Inflammatory macrophage treated with lipopolysaccharide for 1 hour (primary cell): ENCODE measurements at places on chromosomes 2 and 18.

DNA sequence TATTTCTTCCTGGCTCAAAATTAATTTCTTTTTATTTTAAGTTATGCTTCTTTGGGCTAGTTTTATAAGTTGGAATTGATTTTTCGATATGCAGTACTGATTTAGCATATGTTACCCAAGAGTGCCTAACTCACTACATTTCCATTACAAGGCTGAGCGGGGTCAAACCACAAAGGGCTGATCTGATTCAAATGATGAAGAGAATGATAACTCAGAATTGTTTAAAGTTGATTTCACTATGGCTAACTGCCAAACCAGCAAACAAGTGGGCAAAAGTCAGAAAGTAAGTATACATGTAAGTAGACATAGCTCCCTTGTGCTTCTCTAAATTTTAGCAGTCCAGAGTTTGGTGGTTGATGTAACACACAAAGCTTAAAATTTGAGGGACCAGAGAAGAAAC lies 35.6 kb downstream of the RAD51AP2 start:
- DNase-seq, result no peak

DNA sequence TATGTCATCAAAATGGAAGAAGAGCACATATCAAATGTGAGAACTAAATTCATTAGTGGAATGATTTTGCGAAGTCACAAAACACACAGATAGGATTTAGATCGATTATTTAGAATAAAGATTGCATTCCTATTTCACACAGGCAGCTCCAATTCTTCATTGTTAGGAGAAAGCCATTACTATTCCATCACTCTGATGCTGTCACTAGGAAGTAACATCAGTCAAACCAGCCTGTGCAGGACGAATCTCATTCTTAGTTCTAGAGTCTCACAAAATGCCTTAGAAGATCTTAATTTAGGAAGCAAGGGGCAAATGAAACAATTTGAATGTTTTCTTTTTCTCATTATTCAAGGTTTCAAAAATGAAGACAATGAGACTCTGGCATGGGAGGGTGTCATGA lies 44.0 kb upstream of the SPP2 start:
- no peak for DNase-seq

DNA sequence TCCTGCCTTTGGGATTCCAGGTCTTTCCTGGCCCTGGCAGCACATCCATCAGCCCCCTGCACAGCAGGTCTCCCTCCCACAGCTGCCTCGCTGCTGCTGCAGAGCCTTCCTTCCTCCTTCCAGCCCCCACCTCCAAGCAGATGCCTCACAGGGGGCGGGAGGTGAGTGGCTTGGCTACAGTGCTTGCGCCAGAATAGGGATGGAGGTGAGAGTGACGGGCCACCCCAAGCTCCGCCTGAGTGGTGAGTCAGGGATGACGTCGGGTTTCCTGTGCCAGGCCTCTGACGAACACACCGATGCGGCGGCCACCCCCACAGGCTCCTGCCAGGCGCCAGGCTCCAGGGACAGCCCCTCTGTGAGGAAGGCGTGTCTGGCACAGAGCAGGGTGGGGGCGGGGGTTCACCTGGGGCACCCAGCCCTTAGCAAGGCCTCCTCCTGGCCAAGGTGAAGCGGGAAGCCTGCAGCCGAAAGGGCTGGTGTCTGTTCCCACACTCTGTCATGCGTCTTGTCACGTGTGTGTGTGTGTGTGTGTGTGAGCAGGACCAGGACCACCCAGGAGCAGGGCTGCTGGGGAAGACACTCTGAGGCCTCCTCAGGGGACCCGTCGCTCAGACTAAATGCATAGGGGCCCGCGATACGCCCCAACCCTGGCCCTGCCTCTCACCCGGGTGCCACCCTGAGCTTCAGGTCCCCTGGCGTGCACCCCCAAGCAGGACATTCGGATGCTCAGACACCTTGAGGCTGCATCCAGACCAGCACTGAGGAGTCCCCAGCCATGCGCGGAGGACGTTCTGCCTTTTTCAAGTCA lies 3.4 kb upstream of the DUSP2 start:
- DNase-seq, result peak; percentile 87

DNA sequence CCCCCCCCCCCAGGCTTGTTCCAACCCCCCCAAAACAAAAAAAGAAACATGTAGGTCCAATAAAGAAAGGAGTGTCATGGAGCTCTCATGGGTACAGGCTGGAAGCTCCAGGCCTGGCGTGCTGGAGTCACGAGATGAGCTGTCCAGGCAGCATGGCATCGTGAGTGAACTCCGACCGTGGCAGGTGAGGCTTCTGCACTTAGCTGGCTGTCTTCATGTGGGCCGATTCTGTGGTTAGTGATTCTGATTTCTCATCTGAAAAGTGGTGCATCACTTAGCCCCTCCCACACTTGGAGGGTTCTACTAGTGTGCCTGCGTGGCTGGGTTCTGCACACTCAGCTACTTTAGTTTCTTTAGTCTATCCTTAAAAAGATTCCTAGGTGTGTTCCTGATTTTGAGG lies 126.4 kb upstream of the MGAT5 start:
- no peak for DNase-seq

DNA sequence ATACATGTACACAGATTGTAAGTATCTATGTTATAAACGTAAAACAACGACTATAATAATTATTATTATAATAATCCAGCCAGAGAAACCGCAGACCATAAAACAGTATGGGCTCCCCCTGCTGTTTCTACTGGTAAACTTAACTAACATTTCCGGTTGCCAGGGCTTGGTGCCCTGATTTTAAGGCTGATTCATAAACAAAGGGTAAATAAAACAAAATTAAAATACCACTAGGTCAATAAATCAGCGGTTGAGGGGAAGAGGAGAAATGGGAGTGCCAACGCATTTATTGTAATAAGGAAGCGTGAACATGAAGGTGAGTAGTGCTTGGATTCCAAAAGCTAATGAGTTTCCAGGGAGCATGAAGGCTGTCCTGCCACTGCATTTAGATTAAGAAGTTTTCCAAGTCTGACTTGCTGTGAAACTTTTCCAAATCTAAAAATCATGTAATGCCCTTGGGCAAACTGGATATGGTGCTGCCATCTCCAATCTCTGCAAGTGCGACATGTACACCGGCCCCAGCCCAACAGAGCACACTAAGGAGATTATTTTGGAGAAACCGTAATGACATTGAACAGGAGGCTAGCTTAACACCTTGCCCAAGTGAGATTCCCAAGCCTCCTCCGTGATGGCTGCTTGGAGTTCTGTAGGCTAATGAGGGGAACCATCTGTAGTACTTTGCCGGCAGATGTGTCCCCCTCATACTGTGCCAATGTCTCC lies 50.7 kb upstream of the HNRNPA3 start:
- DNase-seq, result peak; percentile 7

GRCh38 chr18:12726774-12727550 lies 24.1 kb downstream of the PSMG2 start:
- peak; percentile 38 for DNase-seq

- no peak for DNase-seq
Measured at GRCh38 chr18:53421869-53422268, 802.6 kb downstream of the MBD2 start.

GRCh38 chr18:73047688-73048087 lies 179.9 kb upstream of the NETO1 start:
- no peak for DNase-seq

- DNase-seq, result no peak
Measured at GRCh38 chr18:65567372-65567771, 183.4 kb upstream of the CDH7 start.

DNA sequence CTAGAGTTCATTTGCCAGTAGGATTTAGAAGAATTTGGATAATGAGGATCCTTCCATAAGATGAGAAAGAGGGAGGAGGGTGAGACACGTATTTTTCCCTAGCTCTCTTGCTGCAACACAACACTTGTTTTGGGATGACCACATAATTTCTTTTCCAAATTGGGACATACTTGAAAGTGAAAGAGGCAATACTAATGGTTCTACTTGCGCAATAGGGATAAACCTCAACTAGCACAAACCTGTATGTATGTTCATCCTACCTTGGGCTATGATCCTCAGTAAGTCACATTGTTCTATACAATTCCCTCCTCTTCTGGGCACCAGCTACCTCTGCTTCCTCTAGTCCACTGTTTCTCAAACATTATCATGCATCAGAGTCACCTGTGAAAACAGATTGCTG lies 1208.8 kb upstream of the LRRTM1 start:
- no peak for DNase-seq

- no peak for DNase-seq
Measured at GRCh38 chr2:44935729-44936098, 5.8 kb upstream of the SIX3 start.

DNA sequence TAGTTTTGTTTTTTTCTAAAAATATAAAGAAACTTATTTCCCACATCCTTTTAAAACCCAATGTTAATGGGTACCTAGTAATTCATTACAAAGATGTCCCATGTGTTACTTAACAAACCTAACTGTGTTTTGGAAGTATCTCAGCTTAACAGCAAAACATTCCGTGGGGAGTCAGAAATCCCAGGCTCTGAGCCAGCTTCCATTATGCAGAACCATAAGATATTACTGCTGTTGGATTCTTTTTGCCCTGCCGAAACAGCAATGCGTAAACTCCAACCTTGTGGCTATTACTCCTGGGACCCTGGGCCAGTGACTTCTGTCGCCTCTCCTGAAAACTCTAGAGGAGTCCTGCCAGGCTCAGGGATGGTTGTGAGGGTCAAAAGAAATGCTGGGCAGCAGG lies 174.1 kb downstream of the UXS1 start:
- no peak for DNase-seq

DNA sequence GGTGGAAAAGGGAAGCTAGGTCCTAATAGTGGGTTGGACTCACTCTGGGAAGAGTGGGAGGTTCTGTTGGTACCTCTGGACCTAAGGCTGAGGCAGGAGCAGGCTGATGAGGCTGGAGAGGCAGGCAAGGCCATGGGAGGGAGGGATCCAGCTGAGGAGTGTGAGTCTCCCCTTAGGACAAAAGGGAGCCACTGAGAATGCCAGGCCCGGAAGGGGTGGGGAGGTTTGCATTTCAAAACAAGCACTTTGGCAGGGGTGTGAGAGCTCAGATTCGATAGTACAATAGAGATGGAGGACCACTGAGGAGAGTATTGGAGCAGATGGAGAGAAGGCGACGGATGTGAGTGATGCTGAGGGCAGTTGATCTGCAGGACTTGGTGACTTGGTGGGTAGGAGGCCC lies 132.1 kb upstream of the CAPN13 start:
- DNase-seq, result no peak

DNA sequence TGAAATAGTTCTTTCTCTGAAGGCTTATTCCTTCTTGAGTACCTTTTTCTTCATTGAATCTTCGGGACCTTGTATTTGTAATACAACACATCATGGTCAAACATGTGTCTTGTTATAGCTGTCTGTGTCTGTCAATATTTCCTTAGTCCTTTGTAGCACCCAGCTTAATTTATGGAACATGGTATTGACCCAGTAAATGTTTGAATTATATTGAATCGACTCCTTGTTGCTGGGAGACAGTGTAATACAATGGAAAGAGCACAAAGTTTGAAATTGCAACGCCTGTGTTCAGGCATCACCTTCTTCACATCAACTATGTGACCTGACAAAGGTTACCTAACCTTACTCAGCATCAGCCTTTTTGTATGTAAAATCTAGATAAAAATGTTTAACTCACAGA lies 267.2 kb upstream of the CYRIA start:
- DNase-seq, result no peak

- peak; percentile 24 for DNase-seq
Measured at GRCh38 chr18:32019251-32019948, 775 bp downstream of the RNF125 start.

DNA sequence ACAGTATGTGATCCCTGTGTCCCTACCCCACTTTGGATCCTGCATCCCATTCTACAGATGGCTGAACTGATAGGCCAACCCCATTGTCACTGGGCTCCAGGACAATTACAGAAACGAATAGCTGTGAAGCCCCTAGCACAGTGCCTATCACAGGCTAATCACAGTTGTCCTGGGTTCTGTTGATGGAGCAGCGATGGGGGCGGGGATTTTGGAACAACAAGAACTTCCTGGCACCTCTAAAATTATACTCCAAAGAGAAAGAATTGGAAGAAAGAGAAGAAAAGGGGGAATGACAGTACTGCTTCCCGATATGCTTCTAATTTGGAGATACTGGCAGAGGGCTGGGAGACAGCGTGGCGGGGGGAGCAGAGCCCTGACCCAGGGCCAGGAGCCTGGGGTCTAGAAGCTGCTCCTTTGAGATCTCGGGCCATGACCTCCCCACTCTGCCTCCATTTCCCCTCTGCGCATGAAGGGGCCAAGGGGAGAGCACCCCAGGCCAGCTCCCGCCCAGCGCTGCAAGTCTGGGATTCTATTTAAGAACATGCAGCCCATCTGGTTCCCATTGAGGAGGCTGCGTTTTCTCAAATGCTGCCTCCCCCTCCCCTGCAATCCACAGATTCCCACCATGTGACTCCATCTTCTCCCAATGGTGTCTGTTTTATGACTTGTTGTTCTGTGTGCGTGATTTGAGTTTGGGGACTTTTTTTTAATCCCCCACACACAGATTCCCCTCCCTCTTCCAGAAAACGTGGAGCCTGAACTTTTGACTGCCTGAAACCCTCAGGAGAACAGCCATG lies 202.7 kb downstream of the CYP26B1 start:
- no peak for DNase-seq

- peak; percentile 30 for DNase-seq
Measured at GRCh38 chr2:23452853-23453420, 68.0 kb downstream of the KLHL29 start.

GRCh38 chr2:33210626-33211025 lies 263.9 kb downstream of the LTBP1 start:
- peak; percentile 62 for DNase-seq

- no peak for DNase-seq
Measured at GRCh38 chr2:224101820-224102630, 62.9 kb upstream of the SERPINE2 start.

DNA sequence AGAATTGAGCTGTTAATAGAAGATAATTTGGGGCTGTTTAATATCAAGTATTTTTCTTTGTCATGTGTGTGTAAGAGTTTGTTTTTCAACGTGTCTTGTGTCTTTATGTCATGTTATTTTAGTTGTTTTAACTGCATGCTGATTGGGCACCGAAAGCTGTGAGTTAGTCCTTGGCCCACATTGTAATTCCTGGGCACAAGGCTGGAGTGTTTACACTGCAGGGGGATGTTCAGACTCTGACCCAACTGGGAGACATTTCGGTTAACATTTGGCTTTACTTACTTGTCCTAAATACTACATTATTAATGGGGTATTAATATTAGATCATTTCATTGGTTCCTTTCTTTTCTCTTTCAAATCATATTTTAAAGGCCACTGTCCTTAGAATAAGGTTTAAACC lies 381.0 kb downstream of the OSR1 start:
- no peak for DNase-seq
